ENCODE measurements at places on chromosomes 1 and 21.

- no peak for DNase-seq
These were observed 26.8 kb upstream of the ABCB10 start for GRCh38 chr1:229585338-229585737.

- no peak for DNase-seq
These were observed 12.7 kb downstream of the VSIG8 start for GRCh38 chr1:159849626-159850366.

DNA sequence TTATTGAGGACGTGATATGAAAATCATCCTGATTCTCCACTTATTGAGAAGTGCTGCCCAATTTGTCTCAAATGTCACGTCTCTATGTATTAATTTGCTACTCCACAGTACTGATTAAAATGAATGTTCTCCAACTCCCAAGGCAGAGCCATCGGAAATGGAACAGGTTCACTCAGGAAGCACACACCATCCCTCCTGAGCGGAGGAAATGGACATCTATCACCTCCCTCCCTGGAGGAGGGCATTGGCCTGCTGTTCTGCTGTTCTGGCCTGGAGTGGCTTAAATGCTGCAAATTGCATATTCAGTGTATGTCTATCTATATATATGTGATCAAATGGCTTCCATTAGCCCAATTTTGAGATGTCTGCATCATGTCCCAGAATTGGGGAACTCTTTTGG, 140.5 kb downstream of the CSMD2 start:
- DNase-seq, result no peak

DNA sequence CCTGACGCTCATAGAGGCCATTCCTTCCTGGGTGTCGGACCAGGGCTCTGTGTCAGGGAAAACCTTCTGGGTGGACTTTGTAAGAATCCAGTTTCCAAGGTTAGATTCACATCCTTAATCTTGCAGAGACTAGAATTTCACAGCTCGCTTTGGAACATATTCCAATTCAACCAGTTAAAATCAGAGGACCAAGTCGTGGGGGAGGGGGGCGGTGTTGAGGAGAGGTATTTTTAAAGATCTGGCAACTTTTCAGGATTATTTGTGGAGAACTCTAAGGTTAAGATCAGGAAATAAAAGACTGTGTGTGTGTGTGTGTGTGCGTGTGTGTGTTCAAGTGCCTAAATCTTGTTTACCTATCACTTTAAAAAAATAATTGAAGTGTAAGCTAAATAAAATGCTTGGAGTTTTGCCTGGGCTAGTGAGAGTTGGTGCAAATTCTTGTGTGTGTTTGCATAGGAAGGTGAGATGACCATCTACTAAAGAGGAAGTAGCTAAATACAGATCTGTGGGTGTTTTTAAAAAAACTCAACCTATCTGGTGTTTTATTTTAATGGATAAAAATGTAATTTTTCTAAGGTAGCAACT, 21.8 kb downstream of the TENT5C start:
- DNase-seq, result no peak

GRCh38 chr1:7754234-7754633, 16.9 kb upstream of the VAMP3 start:
- no peak for DNase-seq

DNA sequence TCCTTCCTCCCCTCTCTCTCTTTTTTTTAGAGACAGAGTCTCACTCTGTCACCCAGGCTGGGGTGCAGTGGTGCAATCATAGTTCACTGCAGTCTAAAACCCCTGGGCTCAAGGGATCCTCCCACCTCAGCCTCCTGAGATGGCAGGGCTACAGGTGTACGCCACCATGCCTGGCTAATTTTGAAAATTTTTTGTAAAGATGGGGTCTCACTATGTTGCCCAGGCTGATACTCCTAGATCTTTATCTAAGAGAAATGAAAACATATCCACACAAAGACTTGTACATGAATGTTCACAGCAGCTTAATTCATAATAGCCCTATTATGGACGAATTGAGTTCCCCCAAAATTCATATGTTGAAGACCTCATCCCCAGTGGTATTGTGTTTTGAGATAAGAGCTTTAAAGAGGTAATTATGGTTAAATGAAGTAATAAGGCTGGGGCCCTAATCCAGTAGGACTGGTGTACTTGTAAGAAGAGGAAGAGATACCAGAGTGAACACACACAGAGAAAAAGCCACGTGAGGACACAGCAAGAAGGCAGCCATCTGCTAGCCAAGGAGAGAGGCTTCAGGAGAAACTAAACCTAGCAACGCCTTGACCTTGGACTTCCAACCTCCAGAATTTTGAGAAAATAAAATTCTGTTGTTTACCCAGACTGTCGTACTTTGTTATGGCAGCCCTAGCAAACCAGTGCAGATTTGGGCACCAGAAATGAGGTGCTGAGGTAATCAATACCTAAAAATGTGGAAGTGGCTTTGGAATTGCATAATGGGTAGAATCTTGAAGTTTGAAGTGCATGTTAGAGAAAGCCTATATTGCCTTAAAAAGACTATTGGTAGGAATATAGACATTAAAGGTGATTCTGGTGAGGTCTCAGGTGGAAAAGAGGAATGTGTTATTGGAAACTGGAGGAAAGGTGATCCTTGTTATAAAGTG, 13.2 kb downstream of the IFNLR1 start:
- DNase-seq, result no peak

GRCh38 chr1:208081972-208082371, 162.2 kb downstream of the PLXNA2 start:
- no peak for DNase-seq

- DNase-seq, result no peak
These were observed 101.1 kb downstream of the KAZN start for GRCh38 chr1:14699620-14700019.

DNA sequence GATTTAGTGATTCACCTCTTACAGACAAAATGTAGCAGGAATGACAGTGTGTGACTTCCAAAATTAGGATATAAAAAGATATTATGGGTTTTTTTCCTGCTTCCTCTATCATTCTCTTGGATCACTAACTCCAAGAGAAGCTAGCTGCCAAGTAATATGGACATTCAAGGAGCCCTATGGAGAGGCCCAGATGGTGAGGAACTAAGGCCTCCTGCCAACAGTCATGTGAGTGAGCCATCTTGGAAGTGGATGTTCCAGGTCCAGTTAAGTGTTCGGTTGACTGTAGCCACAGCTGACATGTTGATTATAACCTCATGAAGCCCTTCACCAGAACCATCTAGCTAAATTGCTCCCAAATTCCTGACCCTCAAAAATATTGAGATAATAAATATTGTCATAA, 38.8 kb downstream of the CD160 start:
- no peak for DNase-seq

DNA sequence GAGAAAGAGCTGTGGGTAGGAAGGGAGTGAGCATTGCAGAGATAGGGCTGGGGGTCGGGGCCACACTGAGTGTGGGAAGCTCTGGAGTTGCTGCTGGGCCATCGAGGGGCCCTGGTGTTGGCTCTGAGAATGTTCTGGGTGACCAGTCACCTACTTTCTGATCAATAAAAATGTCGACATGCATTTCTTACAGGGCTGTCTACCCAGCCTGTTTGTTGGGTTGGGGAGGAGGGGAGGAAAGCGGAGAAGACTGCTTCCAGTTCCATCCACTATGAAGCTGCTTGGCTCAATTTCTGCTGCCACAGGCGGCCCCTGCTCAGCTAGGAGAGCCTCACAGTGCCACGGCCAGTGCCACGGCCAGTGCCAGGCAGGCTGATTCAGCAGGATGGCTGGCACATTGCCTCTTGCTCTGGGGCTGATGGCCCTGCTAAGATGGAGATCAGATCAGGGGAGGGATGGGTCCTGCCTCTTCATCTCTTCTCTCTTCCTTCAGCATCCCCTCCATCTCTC, 3.0 kb upstream of the PADI3 start:
- DNase-seq, result no peak

Data from left renal pelvis (tissue), 4 donors.